ENCODE measurements at places on chromosomes 2 and 18.

DNA sequence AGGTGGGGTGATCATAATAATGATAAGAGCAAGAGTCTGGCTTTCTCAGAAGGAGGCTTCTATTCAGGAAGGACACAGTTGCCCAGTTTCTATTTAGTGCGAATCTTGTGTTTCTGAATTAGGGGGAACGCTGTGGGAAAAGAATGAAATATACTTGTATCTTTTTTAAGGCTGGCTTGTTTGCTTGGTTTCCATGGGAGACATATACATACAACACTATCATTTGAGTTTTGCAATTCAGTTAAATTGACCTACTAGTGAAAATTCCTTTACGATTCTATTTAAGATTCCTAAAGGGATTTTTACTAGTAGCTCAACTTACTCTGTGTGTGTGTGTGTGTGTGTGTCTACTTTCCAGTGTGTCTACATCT, 24.7 kb upstream of the ANKRD62 start:
- DNase-seq, result no peak

DNA sequence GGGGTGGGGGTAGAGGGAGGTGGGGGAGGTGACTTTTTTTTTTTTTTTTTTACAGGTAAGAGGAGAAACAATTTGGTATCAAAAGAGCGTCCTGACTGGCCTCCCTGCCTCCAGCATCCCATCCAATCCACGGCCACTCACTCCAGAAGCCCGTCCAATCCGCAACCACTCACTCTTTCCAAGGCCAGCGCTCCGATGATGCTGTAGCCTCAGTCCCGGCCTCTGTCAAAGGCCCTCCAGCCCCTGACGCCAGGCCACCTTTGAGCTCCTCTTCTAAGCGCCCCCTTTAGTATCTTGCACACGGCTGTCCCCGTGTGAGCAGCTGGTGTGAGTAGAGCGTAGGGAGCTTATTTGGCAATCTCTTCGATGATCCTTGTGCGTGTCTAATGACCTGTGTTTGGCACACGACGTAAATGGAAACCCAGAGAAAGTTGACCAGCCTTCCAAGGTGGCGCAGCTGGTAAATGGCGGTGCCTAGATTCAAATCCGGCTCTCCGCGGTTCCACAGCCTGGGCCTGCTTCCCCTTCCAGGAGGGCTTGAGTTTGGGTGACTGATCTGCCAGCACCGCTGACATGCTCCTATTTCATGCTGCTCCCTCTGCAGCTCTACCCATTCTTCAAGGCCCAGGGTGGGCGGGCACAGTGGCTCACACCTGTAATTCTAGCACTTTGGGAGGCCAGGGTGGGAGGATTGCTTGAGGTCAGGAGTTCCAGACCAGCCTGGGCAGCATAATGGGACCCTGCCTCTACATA, 23.8 kb upstream of the PXDN start:
- no peak for DNase-seq

GRCh38 chr2:215540658-215541057, 104.8 kb upstream of the FN1 start:
- DNase-seq, result no peak

- no peak for DNase-seq
Observed at GRCh38 chr18:67710639-67711038, 194.1 kb upstream of the DSEL start.

DNA sequence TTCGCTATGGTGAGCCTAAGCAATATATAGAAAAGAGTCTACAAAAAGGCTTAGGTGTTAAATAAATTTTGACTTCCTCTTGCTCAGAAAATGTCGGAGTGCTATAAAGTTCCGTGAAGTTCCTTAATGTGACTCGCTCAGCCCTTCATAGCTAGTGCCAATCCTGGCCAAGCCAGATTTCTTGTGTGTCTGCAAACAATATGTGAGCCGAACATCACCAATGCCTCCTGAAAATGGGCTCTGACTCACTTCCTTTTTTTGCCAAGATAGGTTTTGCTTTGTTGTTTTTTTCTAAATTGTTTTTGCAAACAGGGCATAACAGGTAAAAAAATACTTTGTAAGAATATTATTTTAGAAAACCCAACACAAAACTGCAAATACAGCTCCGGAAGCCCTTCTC, 26.1 kb downstream of the CDC42EP3 start:
- DNase-seq, result no peak

DNA sequence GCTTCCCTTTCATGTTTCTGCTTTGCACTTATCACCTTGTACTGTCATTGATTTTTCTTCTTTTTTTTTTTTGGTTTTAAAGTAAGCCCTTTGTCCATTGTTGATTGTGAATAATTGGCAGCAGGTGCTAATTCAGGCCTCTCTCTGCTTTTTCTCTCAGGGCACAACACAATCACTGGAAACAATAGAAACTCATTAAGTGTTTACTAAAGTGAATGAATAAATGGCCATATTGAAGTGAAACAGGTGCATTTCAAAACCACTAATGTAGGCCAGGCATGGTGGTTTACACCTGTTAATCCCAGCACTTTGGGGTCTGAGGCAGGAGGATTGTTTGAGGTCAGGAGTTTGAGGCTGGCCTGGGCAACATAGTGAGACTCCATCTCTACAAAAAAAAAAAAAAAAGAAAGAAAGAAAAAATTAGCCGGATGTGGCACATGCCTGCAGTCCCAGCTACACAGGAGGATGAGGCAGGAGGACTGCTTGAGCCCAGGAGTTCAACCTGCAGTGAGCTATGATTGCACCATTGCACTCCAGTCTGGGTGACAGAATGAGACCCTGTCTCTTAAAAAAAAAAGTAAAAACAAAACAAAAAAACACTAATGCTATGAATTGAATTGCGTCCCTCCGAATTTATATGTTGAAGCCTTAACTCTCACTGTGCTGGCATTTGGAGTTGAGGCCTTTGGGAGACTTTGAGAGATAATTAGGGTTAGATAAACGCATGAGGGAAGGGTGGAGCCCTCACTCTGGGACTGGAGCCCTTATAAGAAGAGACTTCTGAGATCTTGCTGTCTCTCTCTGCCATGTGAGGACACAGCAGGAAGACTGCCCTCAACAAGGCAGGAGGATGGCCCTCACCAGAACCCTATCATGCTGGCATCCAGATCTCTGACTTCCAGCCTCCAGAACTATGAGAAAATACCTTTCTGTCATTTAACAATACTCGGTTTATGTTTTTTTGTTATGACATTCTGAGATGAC, 19.9 kb downstream of the SLC38A11 start:
- no peak for DNase-seq

GRCh38 chr2:102678442-102678841, 59.1 kb downstream of the SLC9A2 start:
- DNase-seq, result no peak

DNA sequence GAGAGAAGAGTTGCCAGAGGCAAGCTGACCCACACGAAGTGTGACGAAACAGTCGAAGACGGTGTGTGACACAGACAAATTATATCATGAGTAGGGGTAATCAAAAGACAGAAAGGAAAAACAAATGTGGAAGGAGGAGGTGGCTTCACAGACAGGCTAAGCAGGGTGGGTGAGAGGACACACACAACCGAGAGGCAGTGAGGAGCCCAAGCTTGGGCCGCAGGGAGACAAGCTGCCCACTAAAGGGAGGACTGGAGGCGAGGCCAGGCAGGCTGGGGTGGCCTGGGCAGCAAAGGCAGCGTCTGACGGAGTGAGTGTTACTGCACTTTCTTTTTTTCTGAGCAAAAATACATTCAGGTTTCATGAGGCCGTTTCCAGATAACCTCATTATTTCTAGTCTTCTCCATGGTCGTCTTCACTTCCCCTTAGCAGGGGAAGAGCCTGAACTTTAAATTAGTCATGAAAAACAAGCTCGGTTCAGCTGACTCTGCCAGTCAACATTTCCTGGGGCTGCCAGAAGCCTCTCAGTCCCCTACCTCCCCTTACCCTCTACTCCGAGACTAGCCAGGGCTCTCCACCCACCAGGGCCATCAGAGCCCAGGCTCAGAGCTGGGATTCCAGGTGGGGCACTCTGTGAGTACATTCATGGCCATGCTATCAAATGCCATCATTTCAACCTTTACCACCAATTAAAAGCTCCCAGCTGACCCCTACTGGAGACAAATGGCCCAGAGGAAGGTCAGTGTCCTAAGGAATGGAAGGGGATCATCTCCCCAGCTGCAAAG, 13.8 kb upstream of the ZFP36L2 start:
- DNase-seq, result no peak

- no peak for DNase-seq
Observed at GRCh38 chr2:229154381-229154780, 116.7 kb downstream of the PID1 start.

DNA sequence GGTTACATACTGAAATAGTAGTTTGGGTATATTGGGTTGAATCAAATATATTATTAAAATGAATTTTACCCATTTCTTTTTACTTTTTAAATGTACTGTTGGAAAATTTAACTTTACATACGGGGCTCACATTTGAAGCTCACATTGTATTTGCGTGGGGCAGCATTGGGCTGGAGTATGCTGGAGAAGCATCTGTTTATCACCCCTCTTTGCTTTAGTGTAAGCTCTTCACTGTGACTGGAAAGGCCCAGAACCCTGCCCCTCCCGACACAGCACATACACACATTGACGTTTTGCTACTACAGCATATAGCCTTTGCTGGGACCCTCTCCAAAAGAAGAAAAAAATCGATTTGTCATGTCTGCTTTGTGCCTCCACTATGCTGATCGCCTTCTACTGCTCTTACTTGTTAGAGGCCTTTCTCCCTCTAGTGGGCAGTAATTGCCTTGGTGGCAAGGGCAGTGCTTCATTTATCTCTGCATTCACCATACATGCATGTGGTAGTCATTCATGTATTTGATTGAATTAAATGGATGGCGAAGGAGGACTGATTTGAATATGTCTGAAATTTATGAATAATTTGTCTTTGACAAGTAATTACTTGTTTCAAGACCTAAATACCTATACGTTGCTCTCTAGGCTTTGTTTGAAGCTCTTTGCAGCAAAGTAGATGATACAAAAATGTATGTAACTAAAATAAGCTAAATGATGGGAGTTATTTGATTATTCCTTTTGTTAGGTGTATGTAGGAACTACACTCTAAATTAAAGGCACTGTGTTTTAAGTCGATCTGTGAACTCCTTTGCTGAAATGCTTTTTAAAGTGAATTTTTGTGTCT, 37.4 kb downstream of the VAPA start:
- no peak for DNase-seq

- no peak for DNase-seq
Observed at GRCh38 chr2:234863043-234863934, 88.5 kb upstream of the SH3BP4 start.

GRCh38 chr2:187169864-187170263, 278.2 kb downstream of the CALCRL start:
- no peak for DNase-seq

GRCh38 chr18:56233595-56233994, 404.8 kb downstream of the TXNL1 start:
- DNase-seq, result no peak
